ENCODE measurements at places on chromosomes 4 and X.

DNA sequence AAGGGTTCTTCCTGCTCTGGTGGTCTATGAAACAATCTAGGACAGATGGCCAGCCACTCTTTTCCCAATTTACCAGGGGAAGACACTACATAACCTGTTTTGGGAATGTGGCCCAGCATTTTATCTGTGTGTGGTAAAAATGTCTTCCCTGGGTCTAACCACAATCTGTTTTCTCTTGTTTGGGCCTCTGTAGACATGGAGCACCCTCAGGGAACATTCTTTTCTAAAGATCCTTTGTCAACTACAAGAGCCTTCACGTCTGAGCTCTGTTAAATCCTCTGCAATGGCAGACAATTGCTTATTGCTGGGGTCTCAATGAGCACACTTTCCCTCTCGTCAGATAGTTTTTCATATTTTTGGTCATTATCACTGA is 35.5 kb downstream of the PLAC1 start:
- DNase-seq = no peak

DNA sequence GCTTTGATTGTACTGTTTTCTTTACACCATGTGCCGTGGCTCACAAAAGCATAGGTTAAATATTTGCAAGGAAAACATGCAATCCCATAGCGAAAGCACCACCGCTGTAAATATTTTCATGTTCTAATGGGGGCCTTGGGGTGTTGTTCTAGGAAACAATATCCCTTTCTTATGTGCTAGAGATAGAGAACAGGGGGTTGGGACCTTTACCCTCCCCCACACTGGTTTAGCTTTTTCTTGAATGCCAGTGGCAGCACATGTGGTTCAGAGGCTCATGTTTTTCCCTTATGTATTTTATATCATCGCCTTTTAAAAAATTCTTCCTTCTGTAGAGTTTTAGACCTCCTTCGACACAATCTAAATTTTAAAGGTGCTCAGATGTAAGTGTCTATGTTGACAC is 422.6 kb upstream of the TENM3 start:
- no peak for DNase-seq

DNA sequence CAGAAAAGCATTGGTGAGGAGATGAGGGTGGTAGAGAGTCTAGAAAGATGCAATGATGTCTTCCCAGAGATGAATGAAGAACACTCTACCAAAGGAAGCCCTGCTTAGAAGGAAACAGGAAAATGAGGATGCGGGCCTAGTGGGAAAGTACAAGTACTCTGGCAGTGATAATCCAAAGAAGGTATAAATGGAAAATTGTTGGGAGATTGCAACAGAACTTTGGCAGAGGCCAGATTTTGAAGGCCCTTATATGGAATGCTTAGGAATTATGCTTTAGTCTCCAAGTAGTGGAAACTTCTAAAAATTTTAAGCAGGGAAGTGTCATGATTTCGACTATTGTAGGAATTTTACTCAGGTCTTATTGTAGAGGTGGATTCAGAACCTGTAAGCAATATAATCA is 11.0 kb downstream of the ARSJ start:
- DNase-seq = no peak

GRCh38 chr4:147547314-147548056 is 66.6 kb downstream of the EDNRA start:
- DNase-seq = no peak

DNA sequence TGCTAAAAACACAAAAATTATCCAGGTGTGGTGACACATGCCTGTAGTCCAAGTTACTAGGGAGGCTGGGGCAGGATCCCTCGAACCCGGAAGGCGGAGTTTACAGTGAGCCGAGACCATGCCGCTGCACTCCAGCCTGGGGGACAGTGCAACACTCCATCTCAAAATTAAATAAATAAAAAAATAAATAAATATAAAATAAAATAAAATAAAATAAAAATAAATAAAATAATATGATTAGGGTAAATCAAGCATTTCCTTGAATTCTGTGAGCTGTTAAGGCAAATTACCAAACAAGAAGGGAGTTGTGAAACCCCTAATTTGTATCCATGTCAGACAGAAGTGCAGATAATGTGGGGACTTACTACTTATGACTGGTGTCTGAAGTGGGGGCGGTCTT is 1928.9 kb upstream of the IGFBP7 start:
- DNase-seq = no peak

GRCh38 chr4:3647421-3647820 is 115.2 kb upstream of the LRPAP1 start:
- no peak for DNase-seq

All from erythroblast (primary cell).